ENCODE measurements at places on chromosomes 16 and 17.

GRCh38 chr16:78695391-78695790 is 595.9 kb downstream of the WWOX start:
- no peak for DNase-seq

- DNase-seq = no peak
Observed at GRCh38 chr17:56908001-56908542, 5.8 kb downstream of the TRIM25 start.

- no peak for DNase-seq
Observed at GRCh38 chr17:64741038-64741641, 79.0 kb upstream of the SMURF2 start.

- DNase-seq = no peak
Observed at GRCh38 chr17:9670596-9670995, 25.3 kb downstream of the USP43 start.

GRCh38 chr17:52276381-52277008 is 118.0 kb upstream of the CA10 start:
- no peak for DNase-seq

Measured in stimulated activated CD8-positive, alpha-beta memory T cell treated with anti-CD3 and anti-CD28 coated beads, Interleukin-4, amount 100 ng/mL, for 1 hour (primary cell).